Trophoblast cell (in vitro differentiated cells and primary cell): ENCODE measurements at places on chromosomes 12 and 14.

GRCh38 chr14:70576891-70577290, 23.6 kb downstream of the MED6 start:
- no peak for DNase-seq

GRCh38 chr12:65465766-65466547, 187.5 kb downstream of the MSRB3 start:
- DNase-seq: no peak

GRCh38 chr12:124316257-124316900, 21.5 kb downstream of the RFLNA start:
- no peak for DNase-seq

GRCh38 chr14:102020058-102020971, 55.9 kb downstream of the DYNC1H1 start:
- DNase-seq: peak; percentile 65

- no peak for DNase-seq
Observed at GRCh38 chr12:121874071-121874470, 14.5 kb upstream of the PSMD9 start.
